Right atrium auricular region (tissue), 2 donors: ENCODE measurements at places on chromosomes 12 and 14.

GRCh38 chr12:124172636-124173035, 122.3 kb upstream of the RFLNA start:
- H3K36me3 ChIP-seq: no peaks in the 10 kb centered on the region
- H3K4me1 ChIP-seq: peaks cover 5% of the 10 kb centered on the region
- H3K27me3 ChIP-seq: no peaks in the 10 kb centered on the region
- DNase-seq: no peak
- H3K27ac ChIP-seq: no peak overlapping the region

DNA sequence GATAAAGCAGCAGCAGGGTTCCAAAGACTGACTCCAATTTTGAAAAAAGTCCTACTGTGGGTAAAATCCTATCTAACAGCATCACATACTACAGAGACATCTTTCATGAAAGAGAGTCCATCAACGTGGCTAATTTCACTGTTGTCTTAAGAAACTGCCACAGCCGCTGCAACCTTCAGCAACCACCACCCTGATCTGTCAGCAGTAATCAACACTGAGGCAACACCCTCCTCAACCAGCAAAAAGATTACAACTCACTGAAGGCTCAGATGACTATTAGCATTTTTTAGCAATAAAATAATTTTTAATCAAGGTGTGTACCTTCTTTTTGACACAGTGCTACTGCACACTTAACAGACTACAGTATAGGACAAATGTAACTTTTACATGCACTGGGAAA, 6.6 kb downstream of the CAPRIN2 start:
- H3K36me3 ChIP-seq: no peaks in the 10 kb centered on the region
- DNase-seq: no peak
- H3K27ac ChIP-seq: no peak overlapping the region
- no peaks in the 10 kb centered on the region for H3K27me3 ChIP-seq
- no peaks in the 10 kb centered on the region for H3K4me1 ChIP-seq

- no peak overlapping the region for H3K4me3 ChIP-seq
- no peak for DNase-seq
- H3K27ac ChIP-seq: no peak overlapping the region
Observed at GRCh38 chr14:63282997-63283883, 35.5 kb downstream of the GPHB5 start.

DNA sequence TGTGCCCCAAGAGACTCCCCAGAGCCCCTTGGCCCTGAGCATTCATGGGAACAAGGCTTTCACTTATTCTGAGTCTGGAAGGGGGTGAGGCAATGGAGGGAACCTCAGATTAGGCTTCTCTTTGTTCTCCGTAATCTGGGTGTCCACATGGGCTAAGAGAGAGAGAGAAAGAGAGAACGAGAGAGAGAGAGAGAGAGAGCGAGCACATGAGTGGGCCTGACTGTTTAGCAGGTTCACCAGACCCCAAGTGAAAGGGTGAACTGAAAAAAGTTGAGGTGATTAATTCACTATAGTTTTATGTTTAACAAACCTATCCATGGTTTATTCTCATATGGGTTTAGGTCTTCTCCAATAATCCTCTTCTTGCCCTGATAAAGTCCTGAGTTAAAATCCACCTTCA, 183.4 kb upstream of the VASH1 start:
- no peaks in the 10 kb centered on the region for H3K4me1 ChIP-seq
- H3K36me3 ChIP-seq: no peaks in the 10 kb centered on the region
- H3K27me3 ChIP-seq: no peaks in the 10 kb centered on the region
- no peak for DNase-seq
- no peak overlapping the region for H3K4me3 ChIP-seq
- no peak overlapping the region for H3K27ac ChIP-seq

DNA sequence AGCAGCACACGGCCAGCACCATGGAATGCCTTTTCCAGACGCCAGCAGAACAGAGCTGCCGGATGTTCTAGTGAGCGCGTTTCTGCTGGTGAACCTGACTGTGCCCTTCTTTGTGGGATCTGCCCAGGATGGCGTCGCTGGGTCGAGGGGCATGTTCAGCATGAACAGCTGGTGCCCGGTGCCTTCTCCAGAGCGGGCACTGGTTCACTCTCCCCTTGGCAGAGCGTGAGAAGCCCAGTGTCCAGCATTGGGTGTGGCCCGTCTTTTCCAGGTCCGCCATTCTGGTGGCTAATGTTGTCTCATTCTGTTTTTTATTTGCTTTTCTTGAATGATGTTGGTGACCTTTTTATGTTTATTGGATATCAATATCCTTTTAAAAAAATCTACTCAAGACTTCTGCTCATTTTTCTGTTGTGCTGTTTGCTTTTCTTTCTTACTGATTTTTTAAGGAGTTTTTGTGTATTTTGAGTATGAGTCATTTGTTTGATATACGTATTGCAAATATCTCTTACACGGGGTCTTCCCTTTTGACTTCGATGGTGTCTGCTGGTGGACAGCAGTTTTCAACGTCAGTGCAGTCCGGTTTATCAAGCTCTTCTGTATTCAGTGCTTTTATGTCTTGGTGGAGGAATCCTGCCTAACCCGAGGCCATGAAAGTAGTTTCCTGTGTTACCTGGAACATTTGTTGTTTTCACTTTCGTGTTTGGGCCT, 74.3 kb downstream of the ADGRD1 start:
- H3K4me1 ChIP-seq: no peaks in the 10 kb centered on the region
- H3K27ac ChIP-seq: peak overlapping the region; percentile 82
- H3K27me3 ChIP-seq: no peaks in the 10 kb centered on the region

- H3K27me3 ChIP-seq: no peaks in the 10 kb centered on the region
- H3K4me3 ChIP-seq: no peak overlapping the region
- H3K27ac ChIP-seq: no peak overlapping the region
- DNase-seq: no peak
Observed at GRCh38 chr12:13030541-13031291, 13.5 kb upstream of the FAM234B start.

GRCh38 chr12:129903956-129904829, at the start of gene TMEM132D:
Gene TMEM132D, minus strand, starts transcription at chr12:129904025.
- no peak for DNase-seq
- no peaks in the 10 kb centered on the region for H3K36me3 ChIP-seq
- H3K27ac ChIP-seq: no peak within 1 kb of the TSS
- H3K4me3 ChIP-seq: no peak within 1 kb of the TSS
- H3K4me1 ChIP-seq: no peaks in the 10 kb centered on the region
- H3K27me3 ChIP-seq: peaks cover 5% of the 10 kb centered on the region

- H3K36me3 ChIP-seq: no peaks in the 10 kb centered on the region
- no peaks in the 10 kb centered on the region for H3K4me1 ChIP-seq
- H3K4me3 ChIP-seq: no peak overlapping the region
- no peak for DNase-seq
- H3K27ac ChIP-seq: no peak overlapping the region
Observed at GRCh38 chr12:45703942-45704341, 25.6 kb upstream of the ARID2 start.

DNA sequence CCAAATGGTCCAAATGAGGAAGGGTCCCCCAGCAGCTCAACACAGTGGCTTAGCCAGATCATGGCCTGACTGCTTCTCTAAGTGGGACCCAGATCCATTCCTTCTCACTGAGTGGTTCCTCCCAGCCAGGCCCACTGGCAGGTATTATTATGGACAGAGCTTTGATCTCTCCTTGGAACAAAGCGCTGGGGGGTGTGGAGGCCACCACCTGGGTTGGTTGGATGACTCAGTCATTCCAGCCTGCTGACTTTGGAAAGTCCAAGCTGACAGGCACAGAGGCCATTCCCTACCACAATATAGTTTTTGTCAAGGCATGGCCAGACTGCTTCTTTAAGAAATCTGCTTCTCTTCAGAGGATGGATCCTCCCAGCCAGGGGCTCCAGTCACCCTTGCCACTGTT, 341.1 kb downstream of the BTG1 start:
- no peaks in the 10 kb centered on the region for H3K36me3 ChIP-seq
- H3K4me3 ChIP-seq: no peak overlapping the region
- H3K27ac ChIP-seq: no peak overlapping the region
- H3K4me1 ChIP-seq: no peaks in the 10 kb centered on the region
- no peaks in the 10 kb centered on the region for H3K27me3 ChIP-seq

GRCh38 chr14:100972118-100972897, 68.8 kb upstream of the RTL1 start:
- H3K4me3 ChIP-seq: no peak overlapping the region
- H3K27ac ChIP-seq: no peak overlapping the region
- H3K27me3 ChIP-seq: no peaks in the 10 kb centered on the region

- no peak for DNase-seq
- H3K27ac ChIP-seq: no peak overlapping the region
- no peaks in the 10 kb centered on the region for H3K36me3 ChIP-seq
- no peak overlapping the region for H3K4me3 ChIP-seq
Observed at GRCh38 chr12:14322403-14322802, 43.1 kb upstream of the ATF7IP start.

DNA sequence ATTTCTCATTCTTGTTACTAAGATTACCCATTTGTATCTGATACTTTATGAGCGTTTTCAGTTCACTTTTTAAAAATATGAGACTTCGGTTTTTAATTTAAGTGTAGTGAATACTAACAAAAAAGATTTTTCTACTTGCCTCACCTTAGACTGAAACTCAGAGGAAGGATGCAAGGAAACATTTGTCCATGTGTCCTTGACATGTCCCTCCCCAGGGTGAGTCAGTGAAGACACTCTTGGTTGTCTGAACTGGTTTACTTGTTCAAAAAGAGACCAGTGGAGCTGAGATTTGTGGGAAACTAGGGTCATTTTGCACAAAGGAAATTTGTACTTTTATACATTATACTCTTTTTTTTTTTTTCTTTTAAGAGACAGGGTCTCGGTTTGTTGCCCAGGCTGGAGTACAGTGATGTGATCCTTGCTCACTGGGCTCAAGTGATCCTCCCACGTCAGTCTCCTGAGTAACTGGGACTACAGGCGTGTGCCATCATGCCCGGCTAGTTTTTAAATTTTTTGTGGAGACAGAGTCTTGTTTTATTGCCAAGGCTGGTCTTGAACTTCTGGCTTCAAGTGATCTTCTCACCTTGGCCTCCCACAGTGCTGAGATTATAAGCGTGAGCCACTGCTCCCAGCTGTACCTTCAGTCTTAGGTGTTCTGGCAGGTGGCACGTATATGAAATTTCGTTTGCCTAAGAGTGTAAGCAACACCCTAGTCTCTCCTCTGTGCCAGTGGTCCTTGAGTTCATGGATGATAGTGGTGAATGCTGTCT, 56.7 kb downstream of the PPFIBP1 start:
- H3K27me3 ChIP-seq: no peaks in the 10 kb centered on the region
- H3K36me3 ChIP-seq: peaks cover 7% of the 10 kb centered on the region
- no peak overlapping the region for H3K4me3 ChIP-seq
- no peak for DNase-seq
- H3K27ac ChIP-seq: no peak overlapping the region
- no peaks in the 10 kb centered on the region for H3K4me1 ChIP-seq

DNA sequence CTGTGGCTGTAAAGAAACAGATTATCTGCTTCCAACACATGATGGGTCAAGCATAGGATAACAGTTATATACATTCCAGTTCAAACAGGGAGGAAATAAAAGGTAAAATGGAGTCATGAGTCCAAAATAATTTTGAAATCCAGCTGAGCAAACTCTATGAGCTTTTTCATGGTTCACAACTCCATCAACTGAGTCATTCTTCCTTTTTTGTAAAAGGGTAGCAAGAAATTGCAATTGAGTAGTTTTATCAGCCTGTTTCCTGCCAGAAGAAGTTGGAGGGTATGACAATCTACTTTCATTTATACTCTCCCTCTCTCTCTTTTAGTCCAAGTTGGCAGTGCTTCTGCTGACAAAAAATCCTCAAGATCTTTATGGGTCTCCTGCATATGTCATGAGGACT, 95.6 kb downstream of the CPNE8 start:
- no peak overlapping the region for H3K27ac ChIP-seq
- peaks cover 17% of the 10 kb centered on the region for H3K36me3 ChIP-seq
- no peaks in the 10 kb centered on the region for H3K27me3 ChIP-seq

DNA sequence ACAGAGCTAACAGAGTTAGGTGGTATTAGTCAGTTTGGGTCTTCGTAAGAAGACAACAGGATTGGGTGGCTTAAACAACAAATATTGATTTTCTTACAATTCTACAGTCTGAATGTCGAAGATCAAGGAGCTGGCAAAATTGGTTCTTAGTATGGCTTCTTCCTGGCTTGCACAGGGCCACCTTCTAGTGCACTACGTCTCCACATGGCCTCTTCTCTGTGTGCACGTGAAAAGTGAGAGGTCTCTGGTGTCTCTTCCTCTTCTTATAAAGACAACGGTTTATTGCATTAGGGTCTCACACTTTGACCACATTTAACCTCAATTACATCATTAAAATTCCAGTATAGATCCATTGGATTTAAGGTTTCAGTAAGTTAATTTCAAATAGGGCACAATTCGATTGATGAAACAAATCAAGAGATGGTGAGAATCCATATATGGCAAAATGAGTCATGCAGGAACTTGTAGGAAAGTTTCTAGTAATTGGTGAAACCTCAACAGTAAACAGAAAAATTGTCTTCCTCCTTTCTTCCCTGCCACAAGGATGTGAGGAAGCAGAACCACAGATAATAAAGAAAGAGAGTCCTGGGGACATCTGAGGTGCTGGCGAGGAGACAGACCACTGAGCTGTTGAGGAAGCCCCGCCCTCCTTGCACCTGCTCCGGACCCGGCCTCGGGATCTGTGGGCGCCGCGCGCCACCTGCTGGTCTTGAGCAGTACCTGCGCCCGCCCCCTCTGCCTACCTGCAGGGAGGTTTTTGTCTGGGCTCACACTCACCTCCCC, 846.7 kb downstream of the TMEM121 start:
- no peaks in the 10 kb centered on the region for H3K27me3 ChIP-seq
- H3K36me3 ChIP-seq: no peaks in the 10 kb centered on the region
- H3K27ac ChIP-seq: no peak overlapping the region
- H3K4me3 ChIP-seq: no peak overlapping the region
- no peaks in the 10 kb centered on the region for H3K4me1 ChIP-seq
- DNase-seq: no peak

- DNase-seq: no peak
- H3K27ac ChIP-seq: no peak overlapping the region
- H3K4me1 ChIP-seq: no peaks in the 10 kb centered on the region
- no peak overlapping the region for H3K4me3 ChIP-seq
Observed at GRCh38 chr12:52214421-52214802, 18.6 kb upstream of the KRT7 start.

GRCh38 chr14:91207008-91207407, 37.5 kb downstream of the GPR68 start:
- H3K4me1 ChIP-seq: no peaks in the 10 kb centered on the region
- peaks cover 93% of the 10 kb centered on the region for H3K36me3 ChIP-seq
- DNase-seq: no peak
- H3K27ac ChIP-seq: no peak overlapping the region
- no peaks in the 10 kb centered on the region for H3K27me3 ChIP-seq
- H3K4me3 ChIP-seq: no peak overlapping the region

- H3K4me3 ChIP-seq: no peak overlapping the region
- DNase-seq: no peak
- H3K4me1 ChIP-seq: no peaks in the 10 kb centered on the region
- no peak overlapping the region for H3K27ac ChIP-seq
- H3K36me3 ChIP-seq: no peaks in the 10 kb centered on the region
Observed at GRCh38 chr14:87271331-87271730, 721.7 kb downstream of the GALC start.

DNA sequence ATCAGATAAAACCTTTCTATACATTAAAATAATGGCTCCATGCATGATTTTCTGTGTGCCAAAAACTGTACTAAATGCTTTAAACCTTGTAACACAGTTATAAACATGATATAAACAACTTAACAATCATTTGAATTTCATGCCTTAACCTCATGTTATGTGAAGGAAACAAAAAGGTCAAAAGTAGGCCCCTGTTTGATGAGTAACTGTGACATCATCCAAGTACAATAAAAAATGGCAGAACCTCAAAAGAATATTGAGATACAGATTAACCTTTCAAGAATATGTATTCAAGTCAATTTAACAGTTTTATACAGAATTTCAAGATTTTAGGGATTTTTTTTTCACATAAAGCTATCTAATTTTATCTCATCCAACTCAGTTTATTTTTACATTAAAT, 310.7 kb upstream of the DCN start:
- no peak overlapping the region for H3K27ac ChIP-seq
- H3K4me3 ChIP-seq: no peak overlapping the region
- H3K4me1 ChIP-seq: no peaks in the 10 kb centered on the region
- H3K36me3 ChIP-seq: no peaks in the 10 kb centered on the region
- DNase-seq: no peak
